ENCODE measurements at places on chromosomes 1 and 21.

DNA sequence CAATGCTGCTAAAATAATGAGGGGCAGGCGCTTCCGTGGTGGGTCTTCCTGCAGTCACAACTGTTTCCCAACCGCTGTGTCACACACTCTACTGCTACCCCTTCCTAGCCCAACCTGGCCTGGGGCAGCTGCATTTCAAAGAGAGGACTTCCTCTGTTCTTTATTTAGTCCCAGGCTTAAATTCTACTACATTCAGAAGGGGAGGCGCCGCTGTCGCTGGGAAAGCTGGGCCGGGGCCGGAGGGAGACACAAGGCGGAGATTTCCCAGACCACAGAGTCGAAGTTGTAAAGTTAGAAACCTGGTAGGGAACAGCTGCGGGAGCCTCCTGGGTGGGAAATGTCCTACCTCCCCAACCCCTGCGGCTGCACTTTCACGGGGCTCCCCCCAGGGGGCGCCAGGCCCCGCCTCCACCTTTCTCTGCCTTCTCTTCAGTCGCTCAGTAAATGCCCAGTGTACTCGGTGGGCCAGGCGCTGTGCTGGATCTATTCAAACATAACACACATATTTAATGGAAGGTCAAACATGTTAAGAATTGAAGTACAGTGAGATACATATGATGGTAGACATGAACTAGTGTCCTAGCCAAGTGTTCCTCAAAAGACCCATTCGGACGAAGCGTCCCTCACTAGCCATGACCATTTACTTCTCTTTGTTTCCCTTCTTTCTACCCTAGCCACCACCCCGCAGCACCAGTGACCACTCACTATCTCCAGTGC is 23.1 kb downstream of the DYRK3 start:
- DNase-seq, result no peak

DNA sequence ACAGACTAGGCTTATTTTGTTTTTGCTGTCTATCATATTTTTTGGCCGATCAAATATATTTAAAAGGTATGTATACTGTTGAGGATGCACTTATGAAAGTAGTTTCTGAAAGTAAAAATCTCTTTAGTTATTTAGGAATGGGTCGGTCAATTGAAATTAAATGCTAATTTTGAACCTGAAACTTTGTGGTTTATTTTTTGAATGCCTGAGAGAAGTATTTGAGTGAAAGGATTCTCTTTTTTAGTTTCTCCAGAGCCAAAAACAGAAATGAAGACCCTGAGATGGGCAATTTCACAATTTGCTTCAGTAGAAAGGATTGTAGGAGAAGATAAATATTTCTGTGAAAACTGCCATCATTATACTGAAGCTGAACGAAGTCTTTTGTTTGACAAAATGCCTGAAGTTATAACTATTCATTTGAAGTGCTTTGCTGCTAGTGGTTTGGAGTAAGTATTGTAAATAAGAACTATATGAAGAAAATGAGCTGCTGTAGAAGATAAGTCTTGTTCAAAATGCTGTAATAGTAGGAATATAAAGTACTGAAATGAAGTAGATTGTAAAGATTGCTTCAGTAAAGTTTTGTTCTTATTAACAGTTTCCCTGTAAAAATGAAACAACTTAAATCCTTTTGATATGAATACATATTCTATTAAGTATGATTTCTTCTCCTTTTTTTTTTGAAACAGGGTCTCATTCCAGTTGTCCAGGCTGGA is 11.5 kb downstream of the USP1 start:
- no peak for DNase-seq

DNA sequence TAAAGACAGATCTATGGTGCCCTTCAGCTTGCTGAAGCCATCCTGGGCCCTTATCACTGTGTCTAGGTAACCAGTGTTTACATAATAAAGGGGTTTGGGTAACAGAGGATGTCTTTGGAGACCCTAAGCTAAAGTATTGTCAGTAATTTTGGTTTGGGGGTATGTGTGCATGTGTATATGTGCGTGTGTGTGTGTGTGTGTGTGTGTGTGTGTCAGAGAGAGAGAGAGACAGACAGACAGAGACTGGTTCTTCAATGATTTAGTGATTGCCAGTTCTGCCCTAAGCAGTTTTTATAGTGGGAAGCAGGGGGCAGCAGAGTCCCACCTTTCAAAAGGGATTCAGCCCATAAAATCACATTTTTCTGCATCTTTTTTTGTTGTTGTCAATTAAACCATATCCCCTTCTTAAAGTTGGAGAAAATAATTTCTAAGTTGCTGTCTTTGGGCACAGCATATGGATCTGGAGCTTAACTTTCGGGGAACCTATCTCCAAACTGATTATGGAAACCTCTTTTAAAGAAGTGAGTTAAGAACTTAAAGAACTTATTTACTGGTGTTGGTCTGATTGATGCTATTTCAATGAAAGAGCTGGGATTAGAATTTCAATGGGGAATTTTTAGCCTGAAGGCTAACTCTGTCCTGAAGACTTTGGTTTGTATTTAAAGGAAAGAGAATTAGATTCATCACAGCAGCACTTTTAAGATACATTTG is 51.1 kb downstream of the ZNF326 start:
- DNase-seq, result no peak

- DNase-seq, result no peak
Measured at GRCh38 chr1:61748566-61748965, 6.3 kb downstream of the PATJ start.

DNA sequence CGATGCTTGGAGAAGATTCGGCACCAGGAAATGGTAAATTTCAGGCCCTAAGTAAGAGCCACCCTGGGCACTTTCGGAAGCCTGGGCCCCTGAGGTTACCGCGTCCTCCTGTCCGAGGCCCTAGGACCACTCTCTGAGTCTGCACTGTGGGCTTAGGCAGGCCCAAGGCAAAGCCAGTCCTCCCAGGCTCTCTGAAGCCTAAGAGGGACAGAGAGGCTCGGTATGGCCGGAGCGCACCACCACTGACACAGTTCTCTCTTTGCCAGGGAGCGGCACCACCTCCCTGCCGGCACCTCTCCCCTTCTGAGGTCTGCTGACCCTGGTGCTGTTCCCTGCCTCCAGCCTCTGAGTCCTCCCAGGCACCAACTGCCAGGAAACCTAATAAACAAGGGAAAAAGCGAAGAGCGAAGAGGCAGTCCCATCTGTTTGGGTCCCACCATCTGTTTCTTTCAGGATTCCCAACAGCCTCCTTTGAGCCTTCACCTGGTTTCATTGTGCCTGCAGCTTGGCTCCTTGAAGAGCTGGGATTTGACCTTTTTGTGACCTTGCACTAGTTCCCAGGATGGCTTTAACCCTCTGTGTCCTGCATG is 57.7 kb downstream of the VWA5B1 start:
- DNase-seq, result no peak

- DNase-seq, result no peak
Measured at GRCh38 chr1:198734323-198735008, 95.6 kb downstream of the PTPRC start.

DNA sequence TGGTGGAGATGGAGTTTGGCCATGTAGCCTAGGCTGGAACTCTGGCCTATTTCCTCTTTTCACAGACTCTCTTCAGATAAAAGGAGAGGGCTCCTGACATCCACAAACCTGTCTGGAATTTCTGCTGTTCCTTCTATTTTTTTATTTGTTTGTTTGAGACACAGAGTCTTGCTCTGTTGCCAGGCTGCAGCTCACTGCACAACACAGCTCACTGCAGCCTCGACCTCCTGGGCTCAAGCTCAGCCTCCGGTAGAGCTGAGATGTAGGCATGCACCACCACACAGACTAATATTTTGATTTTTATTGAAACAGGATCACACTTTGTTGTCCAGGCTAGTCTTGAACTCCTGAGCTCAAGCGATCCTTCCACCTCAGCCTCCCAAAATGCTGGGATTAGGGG is 230.9 kb downstream of the TM2D1 start:
- no peak for DNase-seq

DNA sequence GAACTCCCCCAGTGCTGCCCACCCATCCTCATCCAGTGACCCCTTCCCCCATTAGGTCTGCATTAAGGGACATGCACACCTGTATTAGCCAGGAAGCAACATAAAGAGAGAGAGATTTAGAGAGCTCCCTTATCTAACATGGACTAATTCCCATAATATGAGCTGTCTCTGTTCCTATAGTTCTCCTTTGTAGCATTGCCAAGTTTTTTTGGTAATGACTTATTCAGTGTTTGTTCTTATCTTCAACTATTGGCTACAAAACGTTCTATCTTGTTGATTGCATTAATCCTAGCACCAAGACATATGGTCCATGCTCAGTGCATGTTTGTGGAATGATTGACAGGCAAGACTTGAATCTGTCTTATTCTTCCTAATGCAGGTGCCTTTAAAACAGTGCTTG is 264.0 kb downstream of the ADGRL2 start:
- no peak for DNase-seq

- no peak for DNase-seq
Measured at GRCh38 chr1:194055536-194055935, 869.1 kb upstream of the B3GALT2 start.

DNA sequence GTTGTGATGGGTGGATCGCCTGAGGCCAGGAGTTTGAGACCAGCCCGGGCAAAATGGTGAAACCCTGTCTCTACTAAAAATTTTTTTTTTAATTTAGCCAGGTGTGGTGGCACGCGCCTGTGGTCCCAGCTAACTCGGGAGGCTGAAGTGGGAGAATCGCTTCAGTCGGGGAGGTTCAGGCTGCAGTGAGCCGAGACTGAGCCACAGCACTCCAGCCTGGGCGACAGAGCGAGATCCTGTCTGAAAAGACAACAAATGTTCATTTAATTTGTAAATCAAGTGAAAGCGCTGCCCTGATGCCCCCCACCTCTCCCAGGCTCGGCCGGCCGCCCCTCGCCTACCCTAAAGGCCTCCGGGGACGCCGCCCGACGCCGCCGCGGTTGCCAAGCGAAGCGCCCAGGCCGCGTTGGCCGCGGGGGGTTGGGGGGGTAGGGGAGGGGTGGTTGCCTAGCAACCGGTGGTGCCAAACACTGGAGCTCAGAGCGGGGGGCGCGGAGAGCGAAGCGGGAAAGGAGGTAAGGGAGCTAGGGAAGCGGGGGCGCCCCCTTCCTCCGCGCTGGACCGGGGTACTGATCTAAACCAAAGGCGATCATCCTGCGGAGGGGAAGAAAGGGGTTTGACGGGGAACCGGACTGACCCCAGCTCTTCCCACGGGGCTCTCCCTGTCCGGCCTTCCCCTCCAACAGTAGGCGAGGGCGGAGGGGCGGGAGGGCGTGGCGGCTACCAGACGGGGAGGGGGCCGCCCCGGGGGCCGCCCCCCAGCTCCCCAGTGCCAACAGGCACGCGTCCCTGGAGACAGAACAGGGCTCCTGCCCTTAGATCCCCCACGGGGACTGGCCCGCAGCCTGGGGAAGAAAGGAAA is at the start of gene TEKT2:
Gene TEKT2, plus strand, starts transcription at position 460 of the 862 bp plus-strand sequence. CDS start 828 bp downstream, outside the sequence.
- DNase-seq, result no peak

DNA sequence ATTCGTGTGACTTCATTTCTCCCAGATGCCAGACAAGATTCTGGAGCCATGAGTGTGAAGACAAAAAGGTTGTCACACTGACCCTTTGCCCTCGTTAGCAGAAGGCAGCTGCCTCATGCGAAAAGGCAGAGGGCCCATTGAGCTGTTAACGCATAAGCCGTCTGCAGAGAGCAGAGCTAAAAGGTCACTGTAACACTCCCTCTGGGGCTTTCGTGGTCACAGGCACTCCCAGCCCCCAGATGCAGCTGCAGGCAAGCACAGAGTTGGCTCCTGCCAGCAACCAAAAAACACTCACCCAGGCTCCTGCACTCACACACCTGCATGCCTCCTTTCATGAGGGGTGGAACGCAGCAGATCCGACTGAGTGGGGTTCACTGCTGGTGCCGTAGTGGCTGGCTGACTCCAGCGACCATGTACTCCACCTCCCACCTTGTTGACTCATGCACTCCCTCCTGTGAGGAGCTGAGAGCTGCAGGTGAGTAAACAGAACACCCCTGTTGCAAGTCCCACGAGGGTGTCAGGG is 287.5 kb downstream of the SMYD3 start:
- DNase-seq, result no peak

DNA sequence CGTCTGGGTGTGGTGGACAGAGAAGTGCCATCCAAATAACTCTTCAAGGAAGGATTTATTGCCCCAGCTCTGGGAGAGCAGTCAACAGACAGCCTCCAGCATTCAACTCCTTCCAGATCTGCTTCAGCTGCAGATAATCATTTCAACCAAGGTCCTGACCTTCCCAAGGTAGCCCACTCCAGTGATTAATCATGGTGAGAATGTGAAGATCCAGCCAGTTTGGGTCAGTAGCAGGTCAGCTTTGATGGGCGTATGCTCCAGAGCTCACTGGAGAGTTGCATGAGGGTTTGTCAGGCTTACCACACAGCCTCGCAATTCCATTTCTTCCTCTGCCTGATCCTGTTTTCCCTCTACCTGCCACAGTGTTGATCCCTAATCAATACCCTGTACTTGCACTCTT is 214.5 kb upstream of the ZRANB2 start:
- DNase-seq, result no peak

DNA sequence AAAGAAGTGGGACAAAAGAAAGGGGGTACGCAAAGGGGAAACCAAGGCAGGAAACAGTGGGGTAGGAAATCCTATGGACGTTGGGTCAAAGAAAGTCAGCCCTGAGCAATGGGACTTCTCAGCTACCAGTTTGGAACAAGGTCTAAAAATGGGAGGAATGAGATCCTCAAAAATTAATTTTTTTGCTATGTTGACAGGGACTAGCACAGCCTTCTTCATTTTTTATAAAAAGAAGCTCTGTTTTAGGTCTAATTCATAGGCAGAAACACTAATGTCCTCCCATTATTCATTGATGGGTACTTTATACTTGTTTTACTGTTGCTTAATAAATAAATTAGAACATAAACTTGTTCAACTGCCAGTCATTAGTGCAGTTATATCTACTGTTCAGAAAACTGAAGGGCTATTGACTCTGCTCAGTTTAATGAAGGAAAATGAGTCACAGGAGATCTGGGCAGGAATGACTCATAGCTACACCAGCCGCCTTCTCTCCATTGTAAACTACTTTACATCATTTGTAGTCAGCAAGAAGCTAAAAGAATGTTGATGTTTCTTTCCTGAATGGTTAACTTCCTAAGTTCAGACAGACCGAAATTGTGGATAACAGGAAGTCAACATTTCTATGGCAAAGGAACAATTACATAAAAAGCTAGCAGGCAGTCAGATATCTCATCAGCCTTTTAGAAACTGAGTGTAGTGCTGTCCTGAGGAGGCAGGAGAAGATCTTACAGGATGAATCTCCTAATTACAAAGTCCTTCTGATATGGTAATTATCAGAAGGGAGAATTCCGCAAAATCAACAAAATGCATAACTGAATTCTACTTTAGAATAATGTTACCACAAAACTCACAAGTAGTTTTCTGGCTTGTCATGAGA is 356.4 kb upstream of the PKN2 start:
- no peak for DNase-seq

DNA sequence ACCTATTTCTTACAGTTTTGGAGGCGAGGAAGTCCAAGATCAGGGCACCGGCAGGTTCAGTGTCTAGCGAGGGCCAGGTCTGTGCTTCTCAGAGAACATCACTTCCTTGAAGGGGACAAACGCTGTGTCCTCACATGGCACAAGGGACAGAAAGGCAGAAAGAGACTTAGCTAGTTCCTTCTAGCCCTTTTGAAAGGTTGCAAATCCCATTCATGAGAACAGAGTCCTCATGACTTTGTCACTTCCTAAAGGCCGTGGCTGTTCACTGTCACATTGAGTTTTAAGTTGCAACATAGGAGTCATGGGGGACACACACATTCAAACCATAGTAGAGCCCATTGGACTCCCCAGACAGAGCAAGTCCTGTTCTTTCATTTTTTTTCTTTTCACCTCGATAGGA is 27.4 kb downstream of the PER3 start:
- DNase-seq, result no peak
